Lower leg skin (tissue), 4 donors: ENCODE measurements at places on chromosomes 12 and 14. TPM values are rescaled to one million over a fixed set of nuclear protein-coding genes. Genes with fewer than 3 reads are reported as not detected.

Gene DCP1B
- total RNA-seq, result 15.1 TPM

Gene RNASE3
- total RNA-seq, result not detected

Gene HVCN1
- 3.4 TPM for total RNA-seq

Gene KRT2
- total RNA-seq, result 2,212 TPM

Gene KCNH5
- total RNA-seq, result not detected
